ENCODE measurements at places on chromosomes 4 and X. TPM values are rescaled to one million over a fixed set of nuclear protein-coding genes. Genes with fewer than 3 reads are reported as not detected.

Gene CRLF2
- polyA plus RNA-seq, result not detected

Gene CPZ
- 21.5 TPM for polyA plus RNA-seq

Gene PARM1
- polyA plus RNA-seq, result 64.8 TPM

Gene TMEM175
- 23.1 TPM for polyA plus RNA-seq

Gene SMIM31
- polyA plus RNA-seq, result 0.28 TPM

Gene DCAF4L1
- polyA plus RNA-seq, result 0.34 TPM

Gene TBX22
- 4.2 TPM for polyA plus RNA-seq

Gene SCML1
- 25.1 TPM for polyA plus RNA-seq

Gene MAB21L2
- not detected for polyA plus RNA-seq

Gene MAP7D3
- 16.8 TPM for polyA plus RNA-seq

Gene PPEF2
- not detected for polyA plus RNA-seq

Gene AWAT2
- polyA plus RNA-seq, result not detected

Gene FGFBP1
- 0.18 TPM for polyA plus RNA-seq

Gene LRRC66
- 1.2 TPM for polyA plus RNA-seq

Gene FGFBP2
- not detected for polyA plus RNA-seq

Gene FAM47E
- polyA plus RNA-seq, result 6.0 TPM

Gene AKAP17A
- 64.6 TPM for polyA plus RNA-seq

Gene CABS1
- 0.22 TPM for polyA plus RNA-seq

Gene PAK3
- 6.5 TPM for polyA plus RNA-seq

Gene SPANXN3
- not detected for polyA plus RNA-seq

Gene MAGT1
- polyA plus RNA-seq, result 93.3 TPM

Gene GPRIN3
- polyA plus RNA-seq, result 6.5 TPM

Gene VCX2
- not detected for polyA plus RNA-seq

Gene USO1
- polyA plus RNA-seq, result 87.0 TPM

Gene SMAD1
- polyA plus RNA-seq, result 62.2 TPM

Gene GCNA
- polyA plus RNA-seq, result 1.3 TPM

Gene IRS4
- polyA plus RNA-seq, result 1.4 TPM

Gene PCDH10
- polyA plus RNA-seq, result 4.5 TPM

Gene NDP
- polyA plus RNA-seq, result 1.6 TPM

Gene ERVMER34-1
- 3.6 TPM for polyA plus RNA-seq

Gene CT45A10
- not detected for polyA plus RNA-seq

Gene ADGRL3
- 23.9 TPM for polyA plus RNA-seq

Gene SYNPO2
- 13.3 TPM for polyA plus RNA-seq

Gene EFHC2
- 10.1 TPM for polyA plus RNA-seq

Gene PSAPL1
- polyA plus RNA-seq, result not detected

Gene SHROOM3
- 31.8 TPM for polyA plus RNA-seq

Gene CT45A2
- not detected for polyA plus RNA-seq

Gene F11
- polyA plus RNA-seq, result 5.1 TPM

Gene SHROOM2
- 17.8 TPM for polyA plus RNA-seq

Gene KLB
- 0.40 TPM for polyA plus RNA-seq

Gene GPC4
- 21.7 TPM for polyA plus RNA-seq

Gene DSPP
- not detected for polyA plus RNA-seq

Gene OPRPN
- polyA plus RNA-seq, result not detected

Gene TCEAL4
- 179 TPM for polyA plus RNA-seq

Gene CSAG2
- polyA plus RNA-seq, result not detected

Gene MGARP
- polyA plus RNA-seq, result not detected

Gene DIAPH2
- polyA plus RNA-seq, result 7.0 TPM

Gene STARD8
- 19.7 TPM for polyA plus RNA-seq

Gene SMIM10
- 8.2 TPM for polyA plus RNA-seq

Gene NAA11
- polyA plus RNA-seq, result not detected

All from left renal cortex interstitium (tissue), 4 donors.